Aorta (tissue), 5 donors: ENCODE measurements at places on chromosomes 2 and 18. TPM values are rescaled to one million over a fixed set of nuclear protein-coding genes. Genes with fewer than 3 reads are reported as not detected.

Gene CCDC74B
- polyA plus RNA-seq: 0.38 TPM

Gene DHRS9
- 1.9 TPM for polyA plus RNA-seq

Gene CNOT11
- polyA plus RNA-seq: 12.8 TPM

Gene ARHGEF4
- polyA plus RNA-seq: 1.1 TPM

GRCh38 chr2:229126066-229126465, 145.0 kb downstream of the PID1 start:
- no peak for DNase-seq

Gene FAM110C
- 4.5 TPM for polyA plus RNA-seq

DNA sequence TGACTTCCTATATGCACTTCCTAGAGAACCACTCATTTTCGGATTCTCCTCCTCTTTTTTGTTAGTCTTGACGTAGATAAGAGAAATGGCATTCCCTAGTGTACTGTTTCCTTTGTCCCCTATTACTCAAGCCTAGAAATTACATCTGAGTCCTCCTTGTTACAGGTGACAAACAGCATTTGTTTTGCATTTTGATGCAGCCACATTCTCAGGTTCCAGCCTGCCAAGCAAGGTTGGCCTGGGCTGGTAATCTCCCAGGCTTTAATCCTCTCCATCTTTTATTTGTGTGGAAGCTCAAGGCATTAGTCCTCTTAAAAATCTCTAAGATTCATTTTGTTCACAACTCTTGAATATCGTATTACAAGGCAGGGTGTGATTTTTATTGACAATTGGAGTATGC, 318.0 kb upstream of the NRP2 start:
- no peak for DNase-seq

DNA sequence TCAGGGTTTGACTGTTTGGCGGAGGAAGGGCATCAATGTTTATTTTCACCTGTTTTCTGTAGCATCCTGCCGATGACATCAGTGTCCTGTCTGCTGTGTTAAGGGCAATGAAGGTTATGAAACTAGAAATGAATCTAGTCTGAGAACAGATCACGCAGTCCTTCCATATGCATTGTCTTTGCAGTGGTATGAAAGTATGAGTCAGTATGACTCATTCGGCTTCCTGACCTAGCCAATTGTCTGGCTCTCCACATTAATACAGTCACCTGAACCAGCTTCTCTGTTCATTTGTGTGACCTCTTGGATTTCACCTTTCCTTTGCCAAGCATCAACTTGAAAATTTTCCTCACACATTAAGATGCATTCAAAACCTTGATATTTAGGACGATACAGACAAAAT, 353.8 kb downstream of the RND3 start:
- no peak for DNase-seq

DNA sequence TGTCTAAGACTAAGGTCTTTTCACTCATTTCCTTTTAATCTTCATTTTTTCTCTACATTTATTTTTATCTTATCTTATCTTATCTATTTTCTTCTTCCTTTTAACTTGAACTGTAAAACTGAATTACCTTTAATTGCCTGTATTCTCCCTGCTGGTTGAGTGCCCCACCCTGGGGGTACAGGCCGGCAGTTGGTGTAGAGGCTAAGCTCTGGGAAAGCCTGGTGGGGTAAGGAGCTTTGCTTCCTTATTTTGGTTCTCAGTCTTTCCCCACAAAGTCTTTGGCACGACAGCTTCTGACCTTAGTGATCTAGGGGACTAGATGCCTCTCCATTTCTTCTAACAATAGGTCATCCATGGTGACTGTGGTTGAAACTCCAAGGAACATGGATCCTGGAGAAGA, 26.8 kb upstream of the HAAO start:
- no peak for DNase-seq

GRCh38 chr2:43402002-43402401, 175.6 kb upstream of the ZFP36L2 start:
- no peak for DNase-seq

Gene CHRND
- not detected for polyA plus RNA-seq

DNA sequence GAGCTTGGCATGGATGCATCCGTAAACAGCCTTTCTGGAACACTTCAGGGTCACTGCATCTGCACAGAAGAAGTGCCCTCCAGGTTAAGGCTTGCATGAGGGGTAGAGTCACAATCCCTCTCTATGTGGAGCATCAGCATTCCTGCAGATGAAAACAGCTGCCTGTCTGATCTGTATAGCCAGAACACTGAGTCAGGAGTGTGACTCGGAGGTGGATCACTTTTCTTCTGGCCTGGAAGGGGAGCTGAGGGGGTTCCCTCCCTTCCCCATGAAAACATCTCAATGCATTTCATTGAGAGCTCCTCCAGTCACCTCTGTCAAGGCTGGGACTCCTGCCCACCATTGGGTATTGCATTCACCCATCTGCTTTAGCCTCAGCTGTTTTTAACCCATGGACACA, 72.5 kb upstream of the SERPINE2 start:
- no peak for DNase-seq

GRCh38 chr2:150618245-150618895, 130.9 kb upstream of the RND3 start:
- no peak for DNase-seq

- no peak for DNase-seq
Observed at GRCh38 chr2:84319581-84319980, 139.5 kb downstream of the SUCLG1 start.

Gene AGXT
- polyA plus RNA-seq: not detected
